ENCODE measurements at places on chromosomes 7 and 10. TPM values are rescaled to one million over a fixed set of nuclear protein-coding genes. Genes with fewer than 3 reads are reported as not detected.

- DNase-seq: no peak
Measured at GRCh38 chr10:70403483-70404035, 386 bp upstream of the EIF4EBP2 start.

DNA sequence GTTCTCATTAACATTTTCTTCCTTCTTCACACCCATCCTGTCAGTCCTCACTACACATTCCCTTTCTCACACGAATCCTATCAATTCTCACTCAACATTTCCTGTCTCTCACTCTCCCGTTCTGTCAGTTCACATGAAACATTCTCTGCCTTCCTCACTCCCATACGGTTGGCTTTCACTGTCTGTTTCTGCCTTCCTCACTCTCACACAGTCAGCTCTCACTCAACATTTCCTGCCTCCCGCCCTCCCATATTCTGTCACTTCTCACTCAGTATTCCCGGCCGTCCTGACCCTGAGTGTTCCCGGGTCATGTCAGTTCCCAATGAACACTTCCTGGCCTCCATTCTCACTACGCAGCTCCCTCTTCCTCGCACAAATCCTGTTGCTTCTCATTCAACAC, 61.5 kb downstream of the DYNC2I1 start:
- no peak for DNase-seq

DNA sequence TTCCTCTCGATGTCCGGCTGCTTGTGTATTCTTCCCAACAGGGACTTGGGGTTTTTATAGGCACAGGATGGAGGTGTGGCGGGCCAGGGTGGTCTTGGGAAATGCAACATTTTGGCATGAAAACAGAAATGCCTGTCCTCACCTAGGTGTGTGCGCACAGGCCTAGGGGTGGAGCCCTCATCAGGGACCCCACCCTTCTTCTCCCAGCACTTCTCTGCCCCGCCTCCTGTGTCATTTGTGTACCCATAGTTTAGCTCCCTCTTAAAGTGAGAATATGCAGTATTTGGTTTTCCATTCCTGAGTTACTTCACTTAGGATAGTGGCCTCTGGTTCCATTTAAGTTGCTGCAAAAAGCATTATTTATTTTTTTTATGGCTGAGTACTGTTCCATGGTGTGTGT, 90.2 kb upstream of the ITGB1 start:
- DNase-seq: no peak

DNA sequence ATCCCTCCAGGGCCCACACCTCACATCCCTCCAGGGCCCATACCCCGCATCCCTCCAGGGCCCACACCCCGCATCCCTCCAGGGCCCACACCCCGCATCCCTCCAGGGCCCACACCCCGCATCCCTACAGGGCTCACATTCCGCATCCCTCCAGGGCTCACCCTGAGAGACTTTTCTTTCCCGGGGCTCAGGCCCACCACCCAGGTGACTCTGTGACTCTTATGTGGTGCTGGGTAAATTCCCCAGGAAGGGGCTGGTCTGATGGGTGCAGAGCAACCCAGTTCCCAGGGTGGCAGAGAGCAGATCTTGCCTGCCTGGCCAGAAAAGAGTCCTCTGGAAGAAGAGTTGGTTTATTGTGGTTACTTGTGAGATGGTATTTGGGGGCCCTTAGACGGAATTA, 290.7 kb downstream of the TCERG1L start:
- DNase-seq: peak; percentile 24

The PCLO gene
- total RNA-seq: 3.2 TPM
